ENCODE measurements at places on chromosomes 16 and 17.

- no peaks in the 10 kb centered on the region for H3K27me3 ChIP-seq
- H3K36me3 ChIP-seq = peaks cover 11% of the 10 kb centered on the region
- DNase-seq = no peak
- H3K4me1 ChIP-seq = no peaks in the 10 kb centered on the region
- no peak overlapping the region for H3K4me3 ChIP-seq
- no peak overlapping the region for H3K27ac ChIP-seq
Measured at GRCh38 chr17:39264119-39264518, 38.4 kb upstream of the STAC2 start.

- H3K4me3 ChIP-seq = no peak overlapping the region
- H3K27me3 ChIP-seq = no peaks in the 10 kb centered on the region
- peaks cover 1% of the 10 kb centered on the region for H3K4me1 ChIP-seq
- peaks cover 8% of the 10 kb centered on the region for H3K36me3 ChIP-seq
- no peak overlapping the region for H3K27ac ChIP-seq
Measured at GRCh38 chr16:57516176-57516725, 20.1 kb downstream of the CCDC102A start.

DNA sequence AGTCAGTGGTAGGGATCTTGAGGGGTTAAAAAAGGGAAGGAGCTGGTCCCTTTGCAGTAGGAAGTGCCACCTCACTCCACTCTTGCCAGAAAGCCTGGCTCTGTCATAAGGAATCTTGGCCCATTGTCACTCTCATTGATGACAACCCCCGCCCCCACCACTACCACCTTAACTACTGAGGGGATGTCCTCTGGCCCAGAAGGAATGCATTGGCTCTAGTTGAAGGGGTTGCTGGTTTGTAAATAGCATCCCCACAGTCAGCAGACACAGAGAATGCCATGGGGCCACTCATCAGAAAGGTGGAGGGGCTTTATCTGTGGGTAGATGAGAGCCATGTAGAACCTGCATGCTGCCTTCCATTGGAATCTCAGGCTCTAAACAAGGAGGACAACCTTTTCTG is 316.2 kb downstream of the WWOX start:
- H3K27me3 ChIP-seq = no peaks in the 10 kb centered on the region
- H3K27ac ChIP-seq = no peak overlapping the region
- no peaks in the 10 kb centered on the region for H3K4me1 ChIP-seq
- H3K4me3 ChIP-seq = no peak overlapping the region

DNA sequence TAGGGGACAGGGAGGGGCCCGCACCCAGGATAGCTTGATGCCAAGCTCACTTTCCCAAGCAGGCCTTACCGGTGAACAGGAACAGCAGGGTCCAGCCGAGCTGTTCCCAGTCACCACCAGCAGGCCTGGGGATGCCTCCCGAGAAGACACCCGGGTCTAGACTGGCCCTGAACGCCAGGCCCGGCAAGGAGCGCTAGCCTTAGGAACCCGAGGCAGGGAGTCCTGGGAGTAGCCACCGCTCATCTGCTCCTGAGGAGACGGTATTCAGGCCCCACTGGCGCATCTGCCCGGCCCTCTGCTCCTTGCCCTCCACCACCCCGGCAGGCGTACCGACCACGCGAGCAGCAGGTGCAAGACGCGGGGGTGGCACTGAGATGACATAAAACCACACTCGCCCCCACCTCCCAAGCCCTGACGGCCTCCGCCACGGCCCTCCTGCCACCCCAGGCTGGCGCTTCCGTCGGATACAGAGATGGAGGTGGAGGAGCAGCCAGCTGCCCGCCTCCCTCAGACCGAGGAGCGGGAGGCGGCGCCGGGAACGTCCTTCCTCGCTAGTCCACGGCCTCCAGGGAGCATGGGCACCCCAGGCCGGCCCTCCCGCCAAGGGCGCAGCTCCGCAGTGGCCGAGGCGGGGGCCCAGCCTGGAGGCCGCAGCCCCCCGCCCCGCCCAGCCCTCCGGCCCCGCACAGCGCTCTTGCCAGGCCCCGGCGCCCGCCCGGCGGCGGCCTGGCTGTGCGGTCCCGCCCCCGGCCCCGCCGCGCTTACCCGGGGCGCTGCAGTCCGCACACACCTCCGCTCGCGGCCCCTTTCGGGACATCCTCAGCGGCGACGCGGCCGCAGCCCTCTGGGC is 661 bp downstream of the GIT1 start:
- H3K27ac ChIP-seq = peak overlapping the region; percentile 51
- peak; percentile 68 for DNase-seq
- H3K36me3 ChIP-seq = no peaks in the 10 kb centered on the region
- H3K4me1 ChIP-seq = peaks cover 54% of the 10 kb centered on the region

DNA sequence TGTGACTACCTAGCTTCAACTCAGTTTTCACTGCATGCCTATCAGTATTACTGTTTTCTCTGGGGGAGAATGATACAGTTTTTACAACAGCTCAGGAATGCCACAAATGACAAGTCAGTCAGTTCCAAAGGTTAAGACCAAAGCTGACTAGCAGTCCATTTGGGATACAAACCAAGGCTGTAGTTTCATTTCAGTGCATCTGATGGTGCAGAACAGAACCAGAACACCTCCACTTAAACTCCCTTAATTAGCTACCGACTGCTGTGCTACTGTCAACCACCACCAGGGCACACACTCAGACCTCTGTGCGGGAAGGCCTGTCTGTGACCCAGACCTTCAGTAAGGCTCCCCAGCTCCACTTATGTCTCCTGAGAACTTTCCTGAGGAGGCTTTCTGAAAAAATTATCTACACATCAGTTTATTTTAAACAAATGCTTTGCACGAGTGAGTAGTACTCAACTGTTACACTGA is 20.4 kb downstream of the NFE2L1 start:
- H3K27ac ChIP-seq = no peak overlapping the region
- peaks cover 1% of the 10 kb centered on the region for H3K4me1 ChIP-seq
- no peak for DNase-seq
- no peak overlapping the region for H3K4me3 ChIP-seq
- H3K27me3 ChIP-seq = no peaks in the 10 kb centered on the region
- peaks cover 6% of the 10 kb centered on the region for H3K36me3 ChIP-seq

DNA sequence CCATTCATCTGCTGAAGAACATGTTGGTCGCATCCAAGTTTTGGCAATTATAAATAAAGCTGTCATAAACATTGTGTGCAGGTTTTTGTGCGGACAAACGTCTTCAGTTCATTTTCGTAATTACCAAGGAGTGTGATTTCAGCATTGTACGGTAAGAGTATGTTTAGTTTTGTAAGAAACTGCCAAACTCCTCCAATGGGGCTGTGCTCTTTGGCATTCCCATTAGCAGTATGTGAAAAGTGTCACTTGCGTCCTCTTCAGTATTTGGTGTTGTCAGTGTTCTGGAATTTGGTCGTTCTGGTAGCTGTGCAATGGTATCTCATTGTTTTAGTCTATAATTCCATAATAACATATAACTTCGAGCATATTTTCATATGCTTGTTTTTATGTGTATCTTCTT is 120.9 kb downstream of the BCAS3 start:
- no peaks in the 10 kb centered on the region for H3K4me1 ChIP-seq
- DNase-seq = no peak
- H3K4me3 ChIP-seq = no peak overlapping the region
- no peaks in the 10 kb centered on the region for H3K36me3 ChIP-seq

- H3K27me3 ChIP-seq = no peaks in the 10 kb centered on the region
- DNase-seq = no peak
- H3K27ac ChIP-seq = no peak overlapping the region
- no peaks in the 10 kb centered on the region for H3K4me1 ChIP-seq
Measured at GRCh38 chr17:75557075-75557851, 30.3 kb upstream of the MYO15B start.

- H3K4me3 ChIP-seq = no peak overlapping the region
- DNase-seq = no peak
- H3K27ac ChIP-seq = no peak overlapping the region
- no peaks in the 10 kb centered on the region for H3K27me3 ChIP-seq
- H3K4me1 ChIP-seq = peaks cover 7% of the 10 kb centered on the region
Measured at GRCh38 chr16:56415875-56416274, 9.5 kb downstream of the AMFR start.

DNA sequence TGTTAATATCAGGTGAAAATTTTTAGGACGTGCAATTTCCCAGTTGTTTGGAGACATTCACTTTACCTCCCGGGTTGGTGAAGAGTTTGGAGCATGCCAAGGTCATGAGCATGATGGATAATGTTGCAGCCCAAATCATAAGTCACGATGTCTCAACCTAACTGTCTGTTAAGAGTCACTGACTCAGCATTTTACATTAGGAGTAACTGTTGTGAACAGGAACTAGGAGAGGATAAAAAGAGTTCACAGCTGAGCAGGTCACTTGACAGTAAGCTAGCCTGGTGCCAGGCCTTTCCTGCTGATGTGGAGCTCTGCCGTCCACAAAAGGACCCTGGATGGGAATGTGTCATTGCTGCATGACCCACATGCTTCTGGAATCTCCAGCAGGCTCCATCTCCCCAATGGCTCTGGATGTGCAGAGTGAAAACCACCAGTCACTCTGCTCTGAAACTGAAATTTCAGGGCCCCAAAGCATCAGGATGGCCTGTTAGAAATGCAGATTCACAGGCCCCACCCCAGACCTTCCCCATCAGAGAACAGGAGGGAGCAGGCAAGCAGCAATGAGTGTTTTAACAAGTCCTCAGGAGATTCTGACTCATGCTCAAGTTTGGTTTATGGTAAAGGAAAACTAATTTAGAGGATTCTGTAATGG is 371.6 kb upstream of the MAF start:
- no peak overlapping the region for H3K4me3 ChIP-seq
- no peak overlapping the region for H3K27ac ChIP-seq
- H3K36me3 ChIP-seq = no peaks in the 10 kb centered on the region
- H3K27me3 ChIP-seq = no peaks in the 10 kb centered on the region
- no peak for DNase-seq

DNA sequence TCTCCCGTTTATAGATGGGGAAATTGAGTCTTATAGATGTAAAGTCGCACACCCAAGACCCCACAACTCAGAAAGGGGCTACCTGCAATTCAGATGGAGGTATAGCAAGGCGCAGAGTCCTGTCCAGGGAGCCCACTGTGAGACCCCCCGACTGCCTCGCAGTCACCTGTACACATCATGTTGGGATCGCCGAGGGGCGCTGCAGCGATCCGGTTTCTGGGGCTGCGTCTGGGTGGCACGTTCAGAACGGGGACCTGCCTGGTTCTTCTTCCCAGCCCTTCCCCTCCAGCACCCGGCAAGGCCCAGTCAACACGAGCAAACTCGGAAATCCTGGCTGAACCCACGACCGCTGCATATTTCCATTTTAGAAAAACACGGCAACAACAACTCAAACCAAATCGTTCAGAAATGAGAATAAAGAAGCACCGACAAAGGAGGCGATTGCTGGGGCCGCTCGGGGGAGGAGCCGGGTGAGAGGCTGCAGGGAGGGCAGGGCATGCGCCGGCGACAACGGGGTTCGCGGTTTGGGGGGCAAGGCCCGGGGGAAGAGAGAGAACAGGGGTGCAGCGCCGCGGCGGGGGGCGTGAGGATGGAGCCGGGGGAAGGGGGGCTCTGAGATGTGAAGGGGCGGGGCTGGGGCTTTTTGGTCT is 643 bp downstream of the HSDL1 start:
- H3K27ac ChIP-seq = peak overlapping the region; percentile 80
- H3K36me3 ChIP-seq = peaks cover 1% of the 10 kb centered on the region
- H3K27me3 ChIP-seq = peaks cover 3% of the 10 kb centered on the region
- peak overlapping the region; percentile 95 for H3K4me3 ChIP-seq

DNA sequence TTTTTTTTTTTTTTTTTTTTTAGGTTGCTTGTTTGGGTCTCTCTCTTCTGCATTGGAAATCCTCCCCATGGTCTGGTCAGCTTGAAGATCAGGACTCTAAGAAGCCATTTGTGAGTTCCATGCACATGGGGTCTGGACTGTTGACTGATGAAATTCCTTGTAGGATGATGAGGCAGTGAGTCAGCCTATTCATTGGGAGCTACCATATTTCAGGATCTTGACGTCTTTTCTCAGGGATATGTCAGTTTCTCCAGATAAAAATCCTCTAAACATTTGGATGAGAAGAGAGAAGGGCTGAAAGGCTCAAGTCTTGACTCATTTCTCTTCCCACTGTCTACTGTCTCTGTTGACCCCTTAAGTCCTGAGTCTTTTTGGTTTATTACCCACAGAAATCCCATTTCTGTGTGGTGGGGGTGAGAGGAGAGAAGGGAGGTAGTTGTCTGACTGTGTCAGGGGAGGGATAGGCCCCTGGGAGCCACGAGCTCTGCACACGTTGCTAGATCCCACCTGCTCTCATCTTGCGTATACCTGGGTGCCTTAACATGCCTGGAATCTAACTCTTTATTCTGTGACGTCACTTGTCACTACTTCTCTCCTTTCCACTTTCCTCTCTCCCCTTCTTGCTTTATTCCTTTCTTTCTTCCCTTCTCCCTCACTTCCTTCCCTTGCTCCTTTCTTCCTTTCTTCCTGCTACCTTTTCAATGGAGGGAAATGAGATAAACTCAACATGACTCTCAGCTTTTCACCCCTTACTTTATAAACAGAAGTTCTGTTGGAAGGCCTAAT is 333.1 kb upstream of the XYLT1 start:
- H3K4me3 ChIP-seq = no peak overlapping the region
- DNase-seq = no peak
- no peaks in the 10 kb centered on the region for H3K36me3 ChIP-seq
- H3K4me1 ChIP-seq = no peaks in the 10 kb centered on the region
- H3K27ac ChIP-seq = no peak overlapping the region

GRCh38 chr16:53216798-53217197 is 162.0 kb downstream of the CHD9 start:
- no peak for DNase-seq
- no peak overlapping the region for H3K27ac ChIP-seq
- peaks cover 2% of the 10 kb centered on the region for H3K36me3 ChIP-seq
- H3K4me1 ChIP-seq = no peaks in the 10 kb centered on the region

- H3K4me3 ChIP-seq = no peak overlapping the region
- H3K27me3 ChIP-seq = no peaks in the 10 kb centered on the region
Measured at GRCh38 chr17:46915596-46915995, 7.4 kb upstream of the GOSR2 start.

DNA sequence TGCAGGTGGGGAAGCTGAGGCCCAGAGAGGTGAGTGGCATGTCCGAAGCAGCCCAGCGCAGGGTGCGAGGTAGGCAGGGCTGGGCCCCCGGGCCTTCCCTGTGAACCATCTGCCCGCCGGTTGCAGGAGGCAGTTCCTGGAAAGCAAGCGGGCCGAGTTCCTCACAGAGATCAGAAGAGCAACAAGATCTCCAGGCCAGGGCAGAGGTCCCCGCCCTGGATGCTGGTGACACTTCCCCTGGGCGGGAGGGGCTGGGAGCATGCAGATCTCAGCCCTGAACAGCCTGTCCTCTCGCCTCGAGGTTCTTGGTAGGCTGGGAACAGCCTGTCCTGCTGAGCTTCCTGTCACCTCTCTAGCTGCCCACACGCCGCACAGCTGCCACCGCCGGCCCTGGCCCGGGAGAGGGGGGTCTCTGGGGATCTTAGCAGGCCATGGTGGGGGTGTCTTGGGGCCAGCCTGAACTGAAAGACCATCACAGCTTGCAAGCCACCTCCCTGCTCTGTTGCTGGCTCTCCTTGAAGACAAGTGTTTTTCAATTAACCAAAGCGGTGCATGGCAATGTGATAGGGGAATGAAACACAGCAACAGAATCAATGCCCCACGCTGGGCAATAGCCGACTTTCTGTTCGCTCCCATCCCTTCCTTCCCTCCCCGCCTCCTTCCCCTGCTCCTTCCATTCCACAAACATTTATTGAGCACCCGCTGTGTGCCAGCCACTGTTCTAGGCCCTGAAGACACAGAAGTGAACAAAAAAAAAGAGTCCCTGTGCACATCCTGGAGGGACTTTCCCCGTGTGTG is 31.7 kb downstream of the SOCS1 start:
- H3K36me3 ChIP-seq = peaks cover 6% of the 10 kb centered on the region
- H3K27me3 ChIP-seq = no peaks in the 10 kb centered on the region
- H3K27ac ChIP-seq = peak overlapping the region; percentile 100
- H3K4me3 ChIP-seq = peak overlapping the region; percentile 74
- DNase-seq = peak; percentile 80
- H3K4me1 ChIP-seq = peaks cover 60% of the 10 kb centered on the region

Data from activated naive CD8-positive, alpha-beta T cell treated with anti-CD3 and anti-CD28 coated beads, Interleukin-2, amount 10 ng/mL, durations not matched to agents 7 days and 5 days (primary cell).